CD8-positive, alpha-beta memory T cell (primary cell): ENCODE measurements at places on chromosomes 4 and X.

GRCh38 chrX:136933611-136934145 is 53.2 kb upstream of the RBMX start:
- DNase-seq, result no peak

DNA sequence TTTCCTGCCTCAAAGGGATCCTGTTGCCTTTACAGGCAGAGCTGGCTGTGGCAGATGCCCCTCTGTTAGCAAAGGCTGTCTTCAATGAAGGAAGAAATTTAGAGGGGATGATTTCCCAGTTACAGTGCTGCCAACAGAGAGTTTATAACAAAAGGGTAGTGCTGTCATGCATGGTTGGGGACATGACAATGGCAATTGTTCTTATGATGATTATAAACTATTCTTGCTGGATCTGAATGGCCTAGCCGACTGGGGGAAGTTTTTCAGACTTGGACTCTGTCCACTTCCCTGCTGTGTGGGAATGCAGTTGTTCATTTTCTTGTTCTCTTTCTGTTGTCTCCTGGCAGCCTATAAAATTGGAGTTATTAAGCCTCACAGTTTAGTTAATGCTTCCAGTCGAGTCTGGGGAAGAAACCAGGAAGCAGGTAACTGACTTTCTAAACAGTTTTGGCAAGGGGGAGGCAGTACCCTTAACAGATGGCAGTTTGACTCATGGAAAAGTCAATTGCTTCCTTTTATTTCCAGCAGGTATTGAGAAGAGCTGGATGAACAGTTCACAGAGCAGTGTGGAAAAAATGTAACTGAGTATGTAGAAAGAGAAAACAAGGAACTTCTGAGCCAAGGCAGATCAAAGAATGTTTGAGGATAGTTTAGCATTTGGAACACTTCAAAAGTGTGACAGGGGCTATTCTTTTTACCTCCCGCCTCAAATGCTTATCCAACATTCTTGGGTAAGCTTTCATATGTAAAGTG is 582.6 kb downstream of the RAPGEF2 start:
- no peak for DNase-seq

DNA sequence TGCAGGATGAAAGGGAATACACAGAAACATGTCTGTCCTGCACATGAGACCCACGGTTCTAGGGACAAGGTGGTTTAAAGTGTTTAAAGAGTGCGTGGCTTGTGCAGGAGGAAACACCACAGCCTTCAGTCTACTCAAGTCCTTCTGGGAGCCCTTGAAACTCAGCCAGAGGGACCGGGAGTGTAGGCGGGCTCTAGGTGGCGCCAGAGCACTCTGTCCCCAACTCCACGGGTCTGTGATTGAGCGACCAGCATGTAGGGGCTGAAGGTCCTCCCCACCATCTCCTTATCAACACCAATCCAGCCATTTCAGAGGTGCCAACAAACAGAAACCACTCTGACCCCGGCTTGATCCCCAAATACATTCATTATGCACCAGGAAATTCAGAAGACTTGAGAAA is 82.0 kb upstream of the CLDN34 start:
- DNase-seq, result no peak

DNA sequence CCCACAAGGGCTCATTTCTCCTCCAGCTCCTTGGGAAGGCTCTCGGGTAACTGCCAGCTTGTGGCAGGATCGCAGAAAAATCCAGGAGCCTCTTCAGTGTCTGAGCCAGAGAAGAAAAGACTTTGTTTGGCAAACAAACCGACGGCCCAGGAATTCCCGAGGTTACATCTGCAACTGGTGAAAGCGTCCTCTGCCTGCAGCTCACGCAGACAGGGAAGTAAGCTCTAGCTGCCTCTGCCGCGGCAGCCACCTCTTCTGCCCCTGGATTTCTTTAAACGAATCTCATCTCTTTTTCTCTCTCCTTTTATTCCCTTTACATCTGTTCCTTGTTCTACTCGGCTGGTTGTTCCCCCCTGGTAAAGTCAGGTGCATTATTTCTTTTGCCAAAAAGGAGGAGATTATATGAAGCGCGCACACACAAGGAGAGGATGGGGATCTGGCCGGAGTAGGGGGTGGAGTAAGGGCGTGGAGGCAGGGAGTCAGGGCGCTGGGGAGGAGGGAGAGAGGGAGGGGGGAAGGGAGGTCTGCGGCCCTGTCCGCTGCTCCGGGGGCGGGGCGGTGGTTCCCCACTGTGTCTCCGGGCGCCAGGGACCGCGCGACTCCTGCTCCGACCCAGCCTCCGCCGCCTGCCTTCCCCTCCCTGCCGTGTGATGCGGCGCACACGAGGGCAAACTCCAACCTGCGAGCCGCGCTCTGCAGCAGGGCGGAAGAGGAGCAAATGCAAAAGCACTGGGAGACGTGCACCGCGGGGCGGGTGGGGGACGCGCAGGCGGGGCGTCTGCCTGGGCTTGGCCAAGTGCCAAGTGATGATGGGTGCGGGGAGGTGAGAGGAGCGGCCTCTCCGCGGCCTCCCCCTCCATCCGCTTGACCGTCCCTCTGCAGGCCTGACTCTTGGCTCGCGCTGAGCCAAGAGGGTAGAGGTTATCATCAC is at the start of gene DCHS2:
DCHS2 (minus strand) TSS at position 459 of the 931 bp plus-strand sequence; CDS start at position 15, 444 bp downstream.
- no peak for DNase-seq

- DNase-seq, result no peak
Measured at GRCh38 chrX:12871257-12871656, 4.4 kb downstream of the TLR7 start.

DNA sequence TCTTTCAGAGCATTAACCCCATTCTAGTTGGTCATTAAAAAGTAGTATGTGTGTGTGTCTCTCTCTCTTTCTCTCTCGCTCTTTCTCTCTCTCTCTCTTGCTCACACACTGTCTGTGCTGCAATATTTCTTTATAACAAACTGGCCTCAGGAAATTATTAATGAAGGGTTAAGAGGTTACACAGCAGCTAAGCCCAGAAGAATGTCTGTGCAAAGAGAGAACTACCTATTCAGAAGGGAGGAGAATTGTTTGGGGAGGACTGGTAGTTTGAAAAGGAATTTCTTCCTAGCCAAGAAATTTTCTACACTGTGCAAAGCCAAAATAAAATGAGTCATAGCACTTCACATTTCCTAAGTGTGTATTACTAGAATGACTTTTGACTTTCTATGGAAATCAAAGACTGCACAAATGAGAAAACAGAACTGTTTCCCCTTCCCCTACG is 22.2 kb downstream of the PDGFC start:
- DNase-seq, result no peak
